Effector CD8-positive, alpha-beta T cell (primary cell): ENCODE measurements at places on chromosomes 4 and X.

- no peak for DNase-seq
Measured at GRCh38 chr4:15188605-15189539, 186.6 kb downstream of the CPEB2 start.

DNA sequence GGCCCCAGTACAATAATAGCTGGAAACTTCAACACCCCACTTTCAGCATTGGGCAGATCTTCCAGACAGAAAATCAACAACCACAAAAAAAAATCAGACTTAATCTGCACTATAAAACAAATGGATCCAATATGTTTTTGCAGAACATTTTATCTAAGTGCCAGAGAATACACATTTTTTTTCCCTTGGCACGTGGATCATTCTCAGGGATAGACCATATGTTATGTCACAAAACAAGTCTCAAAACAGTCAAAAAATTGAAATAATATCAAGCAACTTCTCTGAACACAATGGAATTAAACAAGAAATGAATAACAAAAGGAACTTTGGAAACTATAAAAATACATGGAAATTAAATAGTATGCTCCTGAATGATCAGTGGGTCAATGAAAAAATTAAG is 576.3 kb downstream of the PCDH19 start:
- DNase-seq, result no peak

DNA sequence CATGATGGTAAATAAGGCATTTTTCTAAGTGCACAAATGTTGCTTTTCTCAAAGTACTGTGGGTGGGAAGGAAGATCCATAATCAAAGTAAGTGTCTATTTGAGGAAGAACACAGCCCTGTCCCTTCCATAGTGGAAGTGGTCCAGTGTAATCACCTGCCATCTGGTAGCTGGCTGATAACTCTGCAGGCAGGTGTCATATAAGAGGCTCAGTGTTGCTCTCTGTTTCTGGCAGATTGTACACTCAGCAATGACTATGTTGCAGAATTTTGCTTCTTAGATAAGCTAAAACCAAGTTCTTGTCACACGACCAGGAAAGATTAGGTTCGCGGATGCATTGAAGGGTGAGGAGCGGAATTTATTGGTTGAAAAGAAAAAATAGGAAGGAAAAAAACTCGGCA is 20.9 kb downstream of the SAGE1 start:
- no peak for DNase-seq

- DNase-seq, result no peak
Measured at GRCh38 chrX:115713460-115713859, 152.5 kb downstream of the PLS3 start.

GRCh38 chr4:62288808-62289541 is 1088.8 kb downstream of the ADGRL3 start:
- DNase-seq, result no peak

DNA sequence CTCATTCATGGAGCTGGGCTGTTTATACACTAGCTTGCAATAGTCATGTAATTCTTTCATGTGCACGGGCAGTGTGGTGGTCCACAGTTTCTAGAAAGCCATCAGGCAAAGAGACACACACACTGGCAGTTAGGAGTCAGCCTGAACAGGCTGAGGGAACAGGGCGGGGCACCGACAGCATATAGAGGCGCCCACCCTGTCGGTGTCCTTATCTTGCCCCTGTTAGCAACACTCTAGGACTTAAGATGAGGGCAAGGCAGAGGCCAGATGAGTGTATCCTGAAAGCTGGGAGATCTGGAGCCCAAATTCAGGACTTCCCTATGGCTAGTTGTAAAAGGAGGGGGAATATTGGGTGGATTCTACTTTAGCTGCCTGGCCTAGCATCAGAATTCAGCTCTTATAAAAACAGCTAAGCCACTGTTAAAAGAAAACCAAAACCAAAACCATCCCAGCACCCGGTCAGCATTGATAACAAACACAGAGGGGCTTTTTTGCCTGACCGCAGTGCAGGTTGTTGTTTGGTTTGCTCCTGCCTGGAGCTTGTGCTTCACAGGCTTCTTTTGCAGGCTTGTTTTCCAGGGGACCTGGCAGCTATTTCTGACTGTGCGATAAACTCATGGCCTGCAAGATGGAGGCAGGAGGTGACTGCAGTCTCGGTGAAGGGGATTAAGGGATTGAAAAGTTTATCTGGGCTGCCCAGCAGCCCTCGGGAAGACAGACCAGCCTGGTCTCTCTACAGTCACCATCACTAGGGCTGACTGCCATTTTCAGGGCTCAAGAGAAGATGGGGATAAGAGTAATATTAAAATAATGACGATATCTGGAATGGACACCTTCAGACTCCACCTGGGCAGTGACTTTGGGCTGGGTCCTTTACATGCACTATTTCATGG is 638.9 kb downstream of the MID1IP1 start:
- DNase-seq, result no peak

DNA sequence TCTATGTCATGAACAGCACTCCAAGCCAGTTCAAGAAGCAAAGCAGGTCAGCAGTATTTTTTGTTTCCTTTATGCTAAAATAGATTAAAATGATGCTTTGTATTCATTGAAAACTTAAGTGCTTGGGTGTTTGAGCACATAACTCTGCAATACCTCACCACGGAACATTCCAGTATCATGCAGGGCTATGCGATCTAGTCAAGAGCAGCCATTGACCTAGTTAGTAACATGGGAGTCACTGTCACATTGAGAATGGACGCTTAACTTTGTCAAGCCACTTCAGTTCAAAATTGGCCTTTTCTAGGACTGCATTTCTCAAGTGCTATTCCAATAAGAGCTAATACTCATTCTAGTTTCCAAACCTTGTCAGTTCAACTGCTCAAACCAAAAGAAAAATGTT is 160.1 kb upstream of the FSTL5 start:
- DNase-seq, result no peak

GRCh38 chr4:1356181-1356998 is 9.4 kb downstream of the UVSSA start:
- peak; percentile 23 for DNase-seq

DNA sequence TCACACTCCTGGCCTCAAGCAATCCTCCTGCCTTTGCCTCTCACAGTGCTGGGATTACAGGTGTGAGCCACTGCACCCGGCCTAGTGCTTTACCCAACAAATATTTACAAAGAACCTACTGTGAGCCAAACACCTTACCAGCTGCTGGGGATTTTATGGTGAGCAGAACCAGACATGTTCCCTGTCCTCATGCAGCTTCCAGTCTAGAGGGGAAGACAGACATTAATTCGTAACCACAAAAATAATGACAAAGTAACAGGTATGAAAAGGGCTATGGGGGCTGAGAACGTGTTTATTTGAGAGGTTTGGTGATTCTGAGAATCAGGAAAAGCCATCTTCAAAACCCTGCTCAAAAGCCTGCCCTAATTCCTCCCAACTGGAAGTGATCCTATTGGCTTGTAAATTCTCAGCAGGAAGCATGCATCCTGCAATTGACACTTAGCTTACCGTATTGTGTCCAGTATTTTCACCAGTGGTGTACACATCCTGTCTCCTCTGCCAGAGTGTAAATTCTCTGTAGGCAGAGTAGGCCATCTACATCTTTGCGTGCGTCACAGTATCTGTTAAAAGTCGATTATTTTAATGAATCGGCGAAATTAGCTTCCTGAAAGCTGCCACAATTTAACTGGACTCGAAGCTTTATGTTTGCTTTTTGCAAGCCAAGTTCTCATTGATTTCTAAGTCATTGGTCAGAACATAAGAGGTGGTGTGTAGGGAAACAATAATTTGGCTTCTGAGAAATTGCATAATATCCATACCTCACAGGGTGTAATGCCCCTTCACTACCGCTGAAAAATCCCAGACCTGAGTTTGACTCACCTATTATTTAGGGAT is 67.0 kb downstream of the TMEM156 start:
- no peak for DNase-seq

DNA sequence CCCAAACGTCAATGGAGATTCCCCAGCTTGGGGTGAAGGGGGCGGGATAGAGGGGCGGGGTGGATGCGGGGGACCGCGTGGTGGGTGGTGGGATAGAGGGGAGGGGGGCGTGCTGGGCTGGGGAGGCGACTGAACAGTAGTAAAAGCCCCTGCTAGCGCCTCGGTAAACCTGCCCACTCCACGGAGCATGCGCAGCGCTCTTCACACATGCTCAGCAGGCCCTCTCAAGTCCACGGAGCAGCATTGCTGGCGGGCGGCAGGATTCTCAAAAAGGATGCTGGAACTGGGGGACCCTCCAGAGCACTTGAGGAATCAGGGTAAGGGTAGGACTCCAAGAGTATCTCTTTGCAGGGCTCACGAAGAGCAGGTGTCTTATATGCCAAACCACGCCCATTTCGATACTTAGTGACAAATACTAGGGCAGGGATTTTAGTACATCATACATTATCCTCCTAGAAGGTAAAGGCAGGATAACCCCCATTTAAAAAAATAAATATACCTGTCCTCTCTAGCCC is 378 bp upstream of the RPS6KA6 start:
- DNase-seq, result no peak

- DNase-seq, result peak; percentile 47
Measured at GRCh38 chr4:181143250-181143854, 1099.8 kb upstream of the TENM3 start.

DNA sequence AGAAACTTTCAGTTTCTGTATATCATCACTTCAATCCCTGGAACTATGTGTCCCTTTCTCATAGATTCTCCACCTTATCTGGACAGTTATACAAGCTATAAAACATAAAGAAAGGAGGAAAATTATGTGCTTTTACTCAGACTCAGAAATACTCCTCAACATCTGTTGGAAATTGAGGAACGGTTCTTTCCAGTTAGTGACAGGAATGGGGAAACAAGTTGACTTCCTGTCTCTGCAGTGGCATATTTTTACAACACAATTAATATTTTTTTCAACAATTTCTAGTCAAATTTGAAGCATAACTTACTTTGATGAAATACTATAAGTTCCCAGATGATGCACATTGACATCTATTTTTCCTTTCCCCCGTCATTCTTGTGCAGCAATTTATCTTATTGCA is 27.9 kb downstream of the ABHD18 start:
- no peak for DNase-seq

DNA sequence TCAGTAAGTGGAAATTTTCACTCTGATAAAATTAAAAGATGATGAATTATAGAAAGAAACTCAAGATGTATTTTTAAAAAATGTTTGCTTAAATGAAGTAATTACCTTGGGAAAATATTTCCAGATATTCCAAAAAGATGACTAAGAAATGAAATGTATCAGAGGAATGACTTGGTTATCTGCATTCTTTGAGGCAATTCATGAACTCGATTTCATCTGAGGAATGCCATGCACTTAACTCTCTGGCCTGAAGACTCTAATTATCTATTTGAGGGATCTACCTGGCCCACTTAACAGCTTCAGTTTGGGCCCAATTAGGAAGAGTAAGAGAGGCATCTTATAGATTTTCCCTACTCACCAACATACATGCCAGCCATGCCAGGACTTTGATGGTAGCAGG is 182.3 kb downstream of the INPP4B start:
- no peak for DNase-seq

DNA sequence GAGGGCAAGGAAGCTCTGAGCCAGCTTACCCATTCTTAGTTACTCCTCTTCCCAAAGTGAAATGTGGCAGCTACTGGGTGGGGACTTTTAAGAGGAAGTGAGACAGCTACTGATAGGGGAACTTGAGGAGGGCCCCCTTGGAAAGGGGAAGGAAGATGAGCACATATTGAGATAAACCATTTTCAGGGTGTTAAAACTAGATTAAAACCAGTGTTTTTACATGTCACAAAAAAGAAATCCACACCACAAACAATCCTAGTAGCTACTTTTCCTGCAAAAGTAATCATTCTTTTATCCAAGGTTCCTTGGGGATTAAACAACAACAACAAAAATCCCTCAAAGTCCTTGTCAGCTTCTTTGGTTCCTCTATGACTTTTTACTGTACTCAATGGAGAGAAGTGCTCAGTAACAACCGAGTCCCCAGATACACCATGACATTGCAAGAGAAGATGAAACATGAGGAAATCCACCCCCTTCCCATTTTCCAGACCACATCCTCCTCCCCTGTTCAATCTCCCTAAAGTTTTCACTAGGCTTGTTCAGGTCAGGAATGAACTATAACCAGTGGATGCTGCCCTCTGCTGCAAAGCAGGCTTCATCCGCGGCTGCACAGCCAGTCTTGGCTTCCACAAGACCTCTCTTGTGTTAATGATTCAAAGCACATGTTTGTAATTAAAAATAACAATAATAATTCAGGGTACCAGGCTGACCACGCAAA is 113.5 kb upstream of the TMEM164 start:
- DNase-seq, result no peak

- no peak for DNase-seq
Measured at GRCh38 chr4:121964958-121965357, 13.1 kb upstream of the TRPC3 start.

GRCh38 chrX:55593756-55594257 is 29.4 kb upstream of the FOXR2 start:
- DNase-seq, result no peak

DNA sequence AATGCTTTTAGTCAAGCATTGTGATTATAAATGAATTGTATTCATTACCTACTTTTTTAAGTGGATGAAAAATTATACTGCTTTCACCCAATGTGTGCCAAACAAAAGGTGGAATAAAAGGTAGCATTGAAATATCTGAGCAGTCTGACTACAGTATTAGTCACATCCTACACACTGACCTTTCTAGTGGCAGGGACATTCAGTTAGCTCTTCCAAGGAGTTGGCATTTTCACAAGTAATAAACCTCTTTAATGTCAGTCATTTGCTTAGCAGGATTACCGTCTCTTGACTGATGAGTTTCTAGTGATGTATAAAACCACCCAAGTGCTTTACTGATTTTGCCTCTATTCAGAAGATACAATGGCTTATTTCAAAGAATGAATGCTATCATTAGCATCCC is 687.9 kb downstream of the ARAP2 start:
- no peak for DNase-seq

- no peak for DNase-seq
Measured at GRCh38 chr4:64584981-64585557, 175.8 kb upstream of the TECRL start.
